SHP77 (cell line): ENCODE measurements at places on chromosomes 3 and 15.

GRCh38 chr3:48931944-48932580, 13.4 kb downstream of the ARIH2 start:
- DNase-seq, result no peak

- no peak for DNase-seq
Observed at GRCh38 chr15:63363292-63363691, 18.4 kb downstream of the CA12 start.

- no peak for DNase-seq
Observed at GRCh38 chr3:32725721-32726120, 40.7 kb downstream of the CNOT10 start.

- DNase-seq, result no peak
Observed at GRCh38 chr3:130950641-130951040, 56.8 kb downstream of the ATP2C1 start.

DNA sequence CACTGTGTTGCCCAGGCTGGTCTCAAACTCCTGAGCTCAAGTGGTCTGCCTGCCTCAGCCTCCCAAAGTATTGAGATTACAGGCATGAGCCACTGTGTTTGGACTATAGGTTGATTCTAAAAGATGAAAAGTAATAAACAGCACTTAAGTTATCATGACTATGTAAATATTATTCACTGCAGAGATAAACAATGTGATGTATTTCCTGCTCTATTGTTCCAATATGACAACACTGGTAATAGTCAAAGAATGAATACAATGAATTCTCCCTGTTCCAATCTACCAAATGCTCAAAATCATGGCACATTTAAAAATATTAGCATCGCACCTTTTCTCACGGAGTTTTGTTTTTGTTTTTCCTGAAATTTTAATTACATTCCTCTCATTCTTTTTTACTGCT, 36.8 kb upstream of the TBL1XR1 start:
- no peak for DNase-seq

GRCh38 chr15:40445421-40445922, 4.7 kb downstream of the BAHD1 start:
- no peak for DNase-seq

GRCh38 chr3:17233398-17233800, 348.6 kb downstream of the PLCL2 start:
- DNase-seq, result peak; percentile 54

GRCh38 chr15:50228866-50229265, 36.7 kb downstream of the HDC start:
- DNase-seq, result no peak

DNA sequence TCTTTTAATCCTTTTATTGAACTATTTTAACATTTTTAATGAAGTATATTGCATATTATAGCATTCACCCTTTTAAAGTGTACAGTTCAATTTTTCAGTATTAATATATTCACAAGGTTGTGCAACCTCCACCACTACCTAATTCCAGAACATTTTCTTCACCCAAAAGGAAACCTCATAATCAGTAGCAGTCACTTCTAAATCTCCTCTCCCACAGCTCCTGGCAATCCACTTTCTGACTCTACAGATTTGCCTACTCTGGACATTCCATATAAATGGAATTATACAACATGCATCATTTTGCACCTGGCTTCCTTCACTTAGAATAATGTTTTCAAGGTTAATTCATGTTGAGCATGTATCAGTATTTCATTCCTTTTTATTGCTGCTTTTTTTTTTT, 55.0 kb upstream of the HRH1 start:
- no peak for DNase-seq

DNA sequence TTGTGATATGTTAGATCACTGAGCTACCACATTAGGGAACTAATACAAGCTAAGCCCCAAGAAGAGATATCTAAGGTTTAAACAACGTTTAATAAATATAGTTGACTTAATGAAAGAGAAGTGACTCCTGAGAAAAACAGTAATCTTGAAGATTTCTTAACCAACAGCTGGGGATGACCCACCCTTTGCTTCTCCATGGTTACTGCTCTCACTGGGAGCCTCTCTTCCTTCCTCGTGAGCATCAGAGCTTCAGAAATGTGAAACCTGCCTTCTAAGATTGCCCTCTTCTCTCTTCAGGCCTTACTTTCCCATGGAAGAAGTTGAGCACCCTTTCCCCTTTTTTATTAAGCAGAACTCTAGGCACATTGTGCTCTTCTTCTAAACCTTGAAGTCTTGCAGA, 132.2 kb upstream of the NR2E3 start:
- no peak for DNase-seq

DNA sequence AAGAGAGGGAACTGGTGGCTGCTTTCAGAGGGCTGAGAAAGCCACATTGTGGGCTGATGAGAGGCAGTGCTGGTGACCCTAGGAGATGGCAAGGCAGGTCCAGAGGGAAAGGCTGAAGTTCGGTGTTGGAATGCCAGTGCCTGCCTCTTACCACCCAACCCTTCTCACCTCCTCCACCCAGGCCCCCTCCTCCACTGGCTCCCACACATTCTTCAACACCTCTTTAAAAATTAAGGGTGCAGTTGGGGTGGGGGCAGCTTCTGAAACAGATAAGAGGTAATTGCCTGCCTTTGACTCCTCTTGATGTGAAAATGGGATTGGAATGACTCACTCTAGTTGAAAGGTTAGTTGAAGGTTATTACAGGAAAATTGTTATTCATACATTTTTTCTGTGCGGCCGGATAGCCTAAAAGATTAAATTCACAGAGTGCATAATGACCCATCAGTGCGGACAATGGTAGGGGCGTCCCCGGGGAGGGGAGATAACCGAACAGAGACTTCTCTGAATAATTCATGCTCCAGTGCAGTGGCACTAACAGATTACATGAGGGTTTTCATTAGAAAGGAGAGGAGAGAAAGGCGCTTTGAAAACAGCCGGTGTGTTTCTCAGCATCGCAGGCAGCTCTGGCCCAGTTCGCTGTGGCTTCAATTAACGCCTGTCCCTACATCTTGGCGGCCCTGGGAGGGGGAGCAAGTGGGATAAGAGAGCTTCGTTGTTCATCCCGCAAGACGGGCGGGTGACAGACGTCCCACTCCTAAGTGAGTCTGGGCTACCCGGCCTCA, 212.4 kb downstream of the TLE3 start:
- no peak for DNase-seq

DNA sequence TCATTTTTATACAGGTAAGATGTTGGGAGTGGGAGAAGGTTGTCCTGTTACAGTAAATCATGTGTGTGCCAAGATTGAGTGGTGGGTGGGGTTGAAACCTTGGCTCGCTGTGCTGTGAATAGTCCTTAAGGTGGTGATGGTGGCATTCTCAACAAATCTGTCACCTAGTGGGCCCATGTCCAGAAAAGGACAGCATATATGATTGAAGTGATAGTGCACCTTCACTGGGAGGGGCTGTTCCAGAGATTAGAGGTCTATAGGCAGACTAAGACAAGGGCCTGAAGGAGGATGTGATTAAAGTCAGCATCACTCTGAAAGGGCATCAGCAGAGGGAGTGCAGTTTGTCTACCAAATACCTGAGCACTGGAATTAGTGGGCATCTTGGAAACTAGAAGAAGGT, 374.2 kb upstream of the C2CD4B start:
- DNase-seq, result no peak

GRCh38 chr3:50605901-50606326, 5.7 kb downstream of the CISH start:
- DNase-seq, result no peak

- no peak for DNase-seq
Observed at GRCh38 chr15:70870051-70870450, 16.1 kb upstream of the LARP6 start.

DNA sequence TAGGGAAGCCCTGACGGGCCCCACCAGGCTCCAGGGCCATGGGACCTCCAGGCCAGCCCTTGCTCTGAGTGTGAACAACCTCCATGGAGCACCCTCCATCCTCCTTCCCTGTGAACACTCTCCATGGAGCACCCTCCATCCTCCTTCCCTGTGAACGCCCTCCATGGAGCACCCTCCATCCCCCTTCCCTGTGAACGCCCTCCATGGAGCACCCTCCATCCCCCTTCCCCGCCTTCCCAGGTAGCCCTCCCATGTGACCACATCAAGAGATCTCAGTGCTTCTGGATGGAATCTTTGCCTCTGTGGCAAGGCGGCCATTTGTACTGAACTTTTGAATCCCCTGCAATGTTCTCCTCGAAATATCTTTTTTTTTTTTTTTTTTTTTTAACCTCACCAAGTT, 66.5 kb downstream of the CHSY1 start:
- no peak for DNase-seq

- DNase-seq, result no peak
Observed at GRCh38 chr15:29043736-29044502, 158.1 kb downstream of the APBA2 start.

GRCh38 chr15:81040757-81041156, 40.0 kb downstream of the TLNRD1 start:
- DNase-seq, result no peak

GRCh38 chr3:51681453-51681852, 10.4 kb downstream of the TEX264 start:
- no peak for DNase-seq

DNA sequence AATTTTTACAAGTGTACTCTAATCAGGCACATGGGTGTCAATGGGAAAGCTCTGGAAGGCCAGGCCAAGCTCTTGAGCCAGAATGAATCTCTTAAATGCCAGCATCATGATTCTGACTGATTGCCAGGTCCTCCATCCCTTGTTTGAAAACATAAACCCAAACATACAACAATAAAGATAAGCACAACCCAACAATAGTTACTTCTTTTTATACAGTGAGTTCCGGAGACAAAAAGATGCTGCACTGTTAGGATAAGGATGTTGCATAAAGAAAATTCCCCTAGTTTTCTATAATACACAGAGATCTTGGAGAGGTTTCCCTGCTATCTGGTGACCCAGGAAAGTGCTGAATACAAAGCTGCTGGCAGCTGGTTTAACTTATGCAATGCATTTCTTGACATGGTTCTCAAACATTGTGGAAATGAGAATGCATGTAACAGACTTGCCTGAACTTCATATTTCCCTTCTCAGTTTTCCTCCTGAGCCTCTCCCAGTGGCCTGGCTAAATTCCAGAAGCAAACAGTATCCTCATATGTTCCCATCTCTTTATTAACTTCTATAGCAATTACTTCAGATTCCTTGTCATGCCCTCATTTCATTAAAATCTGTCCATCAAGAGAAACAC, 180.1 kb upstream of the PRICKLE2 start:
- DNase-seq, result no peak

DNA sequence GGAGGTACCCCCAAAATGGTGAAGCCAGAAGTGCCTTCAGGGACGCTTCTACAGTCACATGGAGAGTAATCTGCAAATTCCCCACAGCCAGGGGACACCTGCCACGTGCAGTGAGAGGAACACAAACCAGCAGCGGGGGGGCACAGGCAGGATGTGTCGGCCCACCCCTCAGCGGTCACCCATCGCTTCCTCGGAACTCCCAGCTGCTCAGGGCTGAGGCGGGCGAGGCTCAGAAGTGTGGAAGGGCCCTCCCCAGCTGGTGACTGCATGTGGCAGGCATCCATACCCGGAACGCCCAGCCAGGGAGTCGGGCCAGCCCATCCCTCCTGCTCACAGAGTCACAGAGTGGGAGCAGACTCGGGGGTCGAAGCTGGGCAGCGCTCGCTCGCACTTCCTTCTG, 63.7 kb downstream of the SLC12A8 start:
- no peak for DNase-seq

DNA sequence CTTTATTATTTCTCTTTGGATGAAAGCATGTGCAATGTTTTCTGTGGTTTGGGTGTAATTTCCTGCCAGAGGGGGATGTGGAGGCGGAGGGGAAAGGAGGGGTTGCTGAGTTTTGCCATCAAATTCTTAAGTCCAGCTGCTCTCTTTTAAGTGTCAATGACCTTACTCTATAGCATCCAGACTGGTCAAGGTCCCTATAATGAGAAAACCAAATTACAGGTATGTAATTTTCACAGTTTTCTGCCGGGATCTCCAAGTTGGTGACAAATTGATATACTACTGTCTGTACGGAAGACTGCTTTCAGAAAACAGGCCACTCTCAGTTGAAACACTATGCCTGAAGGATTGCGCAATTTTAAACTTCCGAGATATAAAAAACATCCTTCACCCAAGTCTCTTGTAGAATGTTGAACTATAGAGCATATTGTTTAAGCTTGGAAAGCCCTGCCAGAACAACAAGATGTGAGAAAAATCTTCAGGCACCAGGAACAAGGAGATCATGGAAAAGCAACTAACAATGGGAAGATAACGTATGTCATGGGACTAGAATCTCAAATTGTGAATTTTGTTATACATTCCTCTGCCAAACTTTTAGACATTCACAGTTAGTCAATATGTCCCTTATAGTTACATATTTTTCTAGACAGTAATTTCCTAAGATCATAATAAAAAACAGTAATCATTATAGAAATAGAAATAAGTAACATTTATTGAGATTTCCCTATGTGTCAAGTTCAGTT, 300.7 kb upstream of the SATB1 start:
- DNase-seq, result no peak

DNA sequence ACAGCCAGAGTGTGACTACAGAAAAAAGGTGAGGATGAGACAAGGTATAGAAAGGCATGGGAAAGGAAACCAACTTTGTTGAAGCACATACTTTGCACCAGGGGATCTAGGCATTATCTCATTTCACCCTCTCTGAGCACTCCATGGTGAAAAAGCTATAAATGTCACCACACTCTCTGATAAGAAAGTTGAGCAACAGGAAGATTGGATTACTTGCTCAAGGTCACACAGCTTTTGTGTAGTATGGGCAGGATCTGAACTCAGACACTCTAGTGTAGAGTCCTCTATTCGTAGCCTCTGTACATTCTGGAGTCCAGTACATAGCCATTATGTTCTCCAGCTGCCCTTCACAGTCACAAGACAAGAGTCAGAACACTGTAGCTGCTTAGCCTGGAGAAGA, 163.4 kb upstream of the SEMA6D start:
- DNase-seq, result no peak

GRCh38 chr3:66376568-66376967, 124.3 kb downstream of the LRIG1 start:
- no peak for DNase-seq

DNA sequence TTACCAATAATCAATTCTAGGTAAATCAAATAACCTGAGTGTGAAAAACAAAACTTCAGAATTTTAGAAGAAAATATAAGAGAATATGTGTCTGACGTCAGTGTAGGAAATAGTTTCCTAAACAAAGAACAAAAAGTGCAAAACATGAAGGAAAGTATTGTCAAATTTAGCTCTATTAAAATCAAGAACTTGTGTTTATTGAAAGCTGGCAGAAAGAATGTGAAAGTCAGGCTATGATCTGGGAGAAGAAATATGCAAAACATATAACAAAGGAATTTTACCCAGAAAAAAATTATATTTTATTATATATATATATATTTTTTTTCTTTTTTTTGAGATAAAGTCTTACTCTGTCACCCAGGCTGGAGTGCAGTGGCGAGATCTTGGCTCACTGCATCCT, 129.1 kb upstream of the ANKRD28 start:
- DNase-seq, result no peak

- DNase-seq, result peak; percentile 27
Observed at GRCh38 chr15:51726302-51727073, 11.0 kb downstream of the LYSMD2 start.

DNA sequence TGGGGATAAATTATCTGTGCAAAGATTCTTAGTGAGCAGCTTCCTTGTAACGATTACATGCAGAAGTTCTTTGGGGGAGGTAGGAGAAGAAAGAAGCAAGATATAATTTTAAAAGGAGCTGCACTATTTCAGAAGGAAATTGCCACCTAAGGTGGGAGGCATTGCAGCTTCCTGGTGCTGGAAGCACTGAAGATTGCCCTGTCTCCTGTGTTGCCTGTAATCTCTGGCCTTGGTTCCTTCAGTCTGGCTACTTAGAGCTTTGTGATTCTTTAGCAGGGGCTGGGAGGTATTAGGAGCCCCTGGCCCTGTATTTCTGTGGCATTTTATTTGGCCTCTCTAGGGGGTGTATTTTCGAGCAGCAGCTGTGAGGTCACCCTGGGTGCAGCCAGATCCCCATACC, 35.5 kb downstream of the CACNA2D3 start:
- no peak for DNase-seq
